ENCODE measurements at places on chromosomes 1 and 21.

DNA sequence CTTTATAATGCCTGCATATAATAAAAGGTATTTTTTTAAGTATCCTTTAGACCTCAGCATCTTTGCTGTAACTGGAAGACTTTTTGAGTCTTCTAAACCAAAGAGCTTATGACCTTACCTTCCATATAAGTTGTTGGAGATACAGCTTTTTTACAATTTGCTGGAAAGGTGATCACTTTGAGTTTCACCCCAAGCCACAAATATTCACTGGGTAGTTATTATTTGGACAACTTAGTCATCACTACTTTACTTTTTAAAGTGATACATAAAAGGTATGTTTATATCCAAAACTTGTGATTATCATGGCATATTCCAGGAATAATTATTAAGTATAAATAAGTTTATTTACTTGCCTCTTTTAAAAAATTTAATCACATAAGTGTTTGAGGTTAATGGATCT, 246.7 kb upstream of the NRIP1 start:
- DNase-seq: no peak

DNA sequence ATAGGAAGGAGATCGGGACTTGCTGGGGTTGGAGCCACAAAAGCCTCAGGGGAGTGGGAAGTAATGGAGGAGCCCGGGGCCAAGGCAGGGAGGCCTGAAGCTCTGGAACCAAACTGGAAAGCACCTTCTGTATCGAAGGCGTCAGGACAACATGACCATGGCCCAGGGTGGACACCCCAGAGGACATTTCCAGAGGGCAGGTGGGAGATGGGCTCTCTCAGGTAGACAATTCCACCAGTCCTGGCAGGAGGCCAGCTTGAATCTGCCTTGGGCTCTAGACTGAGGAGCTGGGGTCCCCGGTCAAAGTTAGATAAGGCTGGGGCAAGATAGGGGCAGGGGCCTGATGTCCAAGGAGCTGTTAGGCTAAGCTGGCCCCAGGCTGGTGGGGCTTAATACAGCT, 104.9 kb upstream of the EDN2 start:
- DNase-seq: no peak

DNA sequence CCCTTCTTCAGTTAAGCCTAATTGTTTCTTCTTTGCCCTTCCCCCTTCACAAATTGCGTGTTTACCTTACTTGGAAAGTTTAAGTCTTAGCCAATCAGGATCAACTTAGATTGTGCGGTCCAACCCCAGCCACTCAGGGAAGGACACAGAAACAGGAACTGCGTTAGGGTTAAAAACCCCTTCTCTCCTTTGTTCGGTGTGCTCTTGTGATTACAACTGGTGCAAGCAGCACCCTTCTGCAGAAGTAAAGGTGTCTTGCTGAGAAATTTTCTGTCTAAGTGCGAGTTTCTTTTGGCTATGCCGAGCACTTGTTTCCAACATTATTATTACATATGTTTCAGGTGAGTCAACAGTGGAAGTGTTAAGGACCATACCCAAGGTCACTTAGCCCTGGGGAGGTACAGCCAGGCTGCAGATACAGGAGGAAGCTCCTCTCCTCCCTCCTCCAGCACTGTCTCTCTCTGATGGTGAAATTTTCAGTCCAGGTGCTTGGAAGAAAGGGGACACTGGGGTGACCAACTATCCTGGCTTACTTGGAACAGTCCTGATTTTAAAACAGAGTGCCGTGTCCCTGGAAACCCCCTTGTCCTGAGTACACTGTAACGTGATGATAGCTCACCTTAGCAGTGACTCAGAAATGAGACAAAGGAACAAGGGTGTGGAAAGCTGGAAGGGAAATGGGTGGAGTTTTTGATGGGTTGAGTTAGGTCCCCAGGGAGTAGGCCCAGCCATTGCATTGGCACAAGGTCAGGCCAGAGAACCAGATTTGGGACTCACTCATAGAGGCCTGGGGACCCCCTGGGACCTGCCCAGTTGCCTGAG, 68.7 kb upstream of the KLHDC7A start:
- no peak for DNase-seq

DNA sequence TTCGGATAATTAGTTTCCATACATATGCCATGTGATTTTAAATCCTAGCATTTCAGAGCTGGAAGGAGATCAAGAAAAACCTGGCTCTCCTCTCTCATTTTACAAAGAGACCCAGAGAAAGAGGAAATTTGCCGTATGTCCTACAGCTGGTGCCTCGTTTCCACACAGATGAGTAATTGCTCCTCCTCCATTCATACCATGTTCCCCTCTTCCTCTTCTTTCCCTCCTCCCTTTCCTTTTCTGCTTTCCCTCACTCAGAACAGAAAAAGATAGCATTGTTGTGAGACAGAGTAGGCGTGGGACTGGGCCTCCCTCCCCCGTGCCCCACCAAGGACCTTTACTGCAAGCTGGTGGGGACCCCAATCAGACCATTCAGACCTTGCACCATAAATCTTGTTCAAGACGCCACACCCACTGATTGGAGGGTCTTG, 13.7 kb upstream of the SLC44A3 start:
- peak; percentile 38 for DNase-seq

DNA sequence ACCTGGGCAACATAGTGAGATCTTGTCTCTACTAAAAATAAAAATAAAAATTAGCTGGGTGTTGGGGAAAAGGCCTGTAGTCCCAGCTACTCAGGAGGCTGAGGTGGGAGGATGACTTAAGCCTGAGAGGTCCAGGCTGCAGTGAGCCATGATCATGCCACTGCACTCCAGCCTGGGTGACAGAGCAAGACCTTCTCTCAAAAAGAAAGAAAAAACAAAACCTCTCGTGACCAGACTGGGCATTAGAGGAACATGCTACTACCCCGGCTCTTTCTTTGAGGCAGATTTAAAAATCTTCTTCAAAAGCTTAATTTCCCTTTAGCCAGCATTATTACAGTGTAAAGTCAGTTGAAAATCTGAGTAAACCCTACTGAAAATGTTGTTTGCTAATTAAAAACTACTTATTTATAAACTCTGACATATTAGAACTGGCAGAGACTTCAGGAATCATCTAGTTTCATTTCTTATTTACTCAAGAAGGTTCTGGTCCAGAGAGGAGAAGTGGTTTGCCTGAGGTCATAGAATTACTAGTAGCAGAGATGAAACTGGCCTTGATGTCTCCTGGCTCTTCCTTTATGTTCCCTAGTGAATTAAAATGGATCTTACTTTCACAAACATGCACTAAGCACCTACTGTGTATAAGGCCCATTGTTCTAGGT, 11.6 kb upstream of the ELAVL4 start:
- no peak for DNase-seq

DNA sequence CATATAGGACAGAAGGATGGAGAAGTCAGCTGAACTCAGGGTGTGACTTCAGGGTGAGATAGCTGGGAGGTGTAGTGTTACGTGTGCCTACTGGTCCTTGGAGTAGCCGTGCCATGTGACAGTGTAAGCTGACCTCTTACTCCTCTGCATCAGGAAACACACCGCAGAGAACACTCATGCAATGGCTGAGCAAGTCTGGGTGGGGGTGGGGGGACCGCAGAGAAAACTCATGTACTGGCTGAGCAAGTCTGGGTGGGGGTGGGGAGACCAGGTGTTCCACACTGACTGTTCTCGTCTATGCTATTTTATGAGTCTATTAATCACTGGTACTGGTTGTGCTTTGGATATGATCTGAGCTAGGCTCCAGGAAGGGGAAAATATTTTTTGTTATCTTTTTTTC, 233.1 kb downstream of the PAPPA2 start:
- DNase-seq: no peak

- DNase-seq: no peak
Observed at GRCh38 chr1:1101503-1101902, 14.4 kb downstream of the C1orf159 start.

GRCh38 chr1:190095596-190095995, 382.1 kb downstream of the BRINP3 start:
- no peak for DNase-seq

DNA sequence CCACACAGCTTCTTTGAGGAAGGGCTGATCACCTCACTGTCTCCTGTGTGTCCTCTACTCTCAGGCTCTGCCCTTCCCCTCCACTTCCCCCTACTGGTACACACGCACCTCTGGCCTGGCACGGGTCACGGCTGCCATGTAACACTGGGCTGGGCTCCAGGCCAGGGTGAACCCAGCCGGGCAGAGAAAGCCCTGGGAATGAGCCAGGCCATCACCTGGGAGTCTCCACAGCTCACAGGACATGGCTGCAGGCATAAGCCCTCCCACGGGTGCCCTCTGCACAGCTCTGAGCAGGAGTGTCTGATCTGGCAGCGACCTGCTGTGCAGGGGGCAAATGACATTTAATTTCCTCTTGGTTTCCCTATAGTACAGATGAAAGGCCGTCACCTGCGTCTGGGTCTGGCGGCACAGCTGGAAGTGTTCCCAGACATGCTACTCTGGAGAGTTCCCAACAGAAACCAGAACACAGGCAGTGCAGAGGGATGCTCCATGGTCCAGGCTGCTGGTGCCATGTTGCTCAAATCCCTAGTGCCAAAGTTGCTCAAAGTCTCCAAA, 61.2 kb downstream of the ERI3 start:
- DNase-seq: no peak

GRCh38 chr1:164728719-164729118, 169.7 kb downstream of the PBX1 start:
- no peak for DNase-seq

DNA sequence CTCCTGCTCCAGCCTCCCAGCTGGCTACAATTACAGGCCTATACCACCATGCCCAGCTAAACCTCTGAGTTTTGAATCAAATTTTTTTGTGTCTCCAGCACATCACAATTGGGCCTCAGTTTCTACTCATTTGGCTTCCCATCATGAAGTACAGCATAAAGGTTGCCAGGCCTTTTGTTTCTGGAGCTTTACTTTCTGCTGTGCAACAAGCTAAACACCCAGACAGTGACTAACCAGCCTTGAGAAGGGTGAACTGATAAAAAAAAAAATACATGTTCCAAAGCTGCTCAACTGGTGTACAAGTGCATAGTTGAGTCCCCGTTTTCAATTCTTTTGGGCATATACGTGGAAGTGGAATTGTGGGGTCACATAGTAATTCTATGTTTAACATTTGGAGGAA, 25.1 kb downstream of the TIAM1 start:
- no peak for DNase-seq

All from muscle of back (tissue), 13 donors.